ENCODE measurements at places on chromosomes 6 and 20. TPM values are rescaled to one million over a fixed set of nuclear protein-coding genes. Genes with fewer than 3 reads are reported as not detected.
A peak's percentile ranks its signal among the peaks of the same experiment; 100 is the strongest.

THEMIS gene
- not detected for total RNA-seq

DDX43 gene
- total RNA-seq = not detected

DNA sequence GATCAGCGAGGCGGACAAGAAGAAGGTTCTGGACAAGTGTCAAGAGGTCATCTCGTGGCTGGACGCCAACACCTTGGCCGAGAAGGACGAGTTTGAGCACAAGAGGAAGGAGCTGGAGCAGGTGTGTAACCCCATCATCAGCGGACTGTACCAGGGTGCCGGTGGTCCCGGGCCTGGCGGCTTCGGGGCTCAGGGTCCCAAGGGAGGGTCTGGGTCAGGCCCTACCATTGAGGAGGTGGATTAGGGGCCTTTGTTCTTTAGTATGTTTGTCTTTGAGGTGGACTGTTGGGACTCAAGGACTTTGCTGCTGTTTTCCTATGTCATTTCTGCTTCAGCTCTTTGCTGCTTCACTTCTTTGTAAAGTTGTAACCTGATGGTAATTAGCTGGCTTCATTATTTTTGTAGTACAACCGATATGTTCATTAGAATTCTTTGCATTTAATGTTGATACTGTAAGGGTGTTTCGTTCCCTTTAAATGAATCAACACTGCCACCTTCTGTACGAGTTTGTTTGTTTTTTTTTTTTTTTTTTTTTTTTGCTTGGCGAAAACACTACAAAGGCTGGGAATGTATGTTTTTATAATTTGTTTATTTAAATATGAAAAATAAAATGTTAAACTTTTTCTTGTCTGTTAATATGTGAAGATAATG, 2.2 kb downstream of the HSPA1B start:
- peak; percentile 61 for DNase-seq

DNA sequence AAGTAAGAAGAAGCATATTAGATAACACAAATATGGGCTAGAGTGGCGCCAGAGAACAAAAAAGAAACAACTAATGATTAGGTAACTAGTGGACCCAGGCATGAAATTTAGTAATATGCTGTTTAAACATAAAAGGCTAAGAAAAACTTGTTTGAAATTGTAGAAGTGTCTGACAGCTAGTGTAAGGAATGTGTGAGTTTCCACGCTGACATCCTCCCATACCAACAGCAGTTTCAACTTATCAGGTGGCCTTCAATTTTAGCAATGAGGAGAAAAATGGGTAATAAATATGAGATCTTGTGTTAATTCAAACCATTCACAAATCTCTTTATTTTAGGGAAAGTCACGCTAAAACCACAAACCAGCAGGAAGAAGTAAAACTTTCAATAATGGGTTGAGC, 440.2 kb upstream of the FLRT3 start:
- no peak for DNase-seq

DNA sequence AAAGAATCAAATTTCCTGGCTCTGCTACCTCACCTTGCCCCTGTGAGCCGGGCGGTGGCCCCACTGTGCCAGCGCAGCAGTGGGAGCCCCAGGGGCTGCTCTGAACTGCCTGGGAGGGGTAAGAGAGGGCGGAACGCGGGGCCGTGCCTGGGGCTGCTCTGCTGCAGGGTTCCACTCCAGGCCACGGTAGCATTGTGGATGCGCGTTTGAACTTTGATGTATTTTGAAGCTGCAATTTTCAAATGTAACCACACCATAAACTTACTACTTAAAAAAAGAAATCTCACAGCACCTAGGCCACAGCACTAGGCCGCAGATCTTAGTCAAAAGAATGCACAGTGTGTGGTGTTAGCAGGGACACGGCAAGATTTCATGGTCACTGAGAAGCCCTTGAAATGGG, 57.5 kb downstream of the PRDM1 start:
- DNase-seq = no peak

Measured in RPMI7951 (cell line).